ENCODE measurements at places on chromosomes 11 and 22. TPM values are rescaled to one million over a fixed set of nuclear protein-coding genes. Genes with fewer than 3 reads are reported as not detected.
A peak's percentile ranks its signal among the peaks of the same experiment; 100 is the strongest.

GRCh38 chr11:67371911-67372320, 1.5 kb downstream of the CLCF1 start:
- DNase-seq, result peak; percentile 49

- no peak for DNase-seq
These were observed 193.7 kb upstream of the NARS2 start for GRCh38 chr11:78768345-78768744.

YPEL1 gene
- 68.8 TPM for total RNA-seq

DNA sequence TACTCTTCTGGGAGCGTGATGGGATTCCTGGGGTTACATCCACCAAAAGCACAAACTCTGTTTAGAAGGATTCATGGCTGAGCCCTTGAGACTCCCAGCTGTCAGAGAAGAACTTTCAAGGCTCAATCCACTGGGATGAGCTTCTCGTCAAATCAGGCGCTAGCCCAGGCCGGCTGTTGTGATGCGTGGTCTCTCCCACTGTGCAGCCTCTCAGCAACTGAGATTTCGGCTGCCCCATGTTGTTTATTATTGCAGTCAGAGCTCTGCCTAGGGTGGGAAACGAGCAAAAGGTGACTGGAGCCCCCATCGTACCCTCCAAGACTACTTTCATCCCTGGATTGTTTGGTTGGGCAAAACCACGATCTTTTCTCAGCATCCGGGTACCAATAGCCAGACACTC, 251.6 kb downstream of the ETS1 start:
- DNase-seq, result no peak

ZNF215 gene
- total RNA-seq, result 0.80 TPM

DNA sequence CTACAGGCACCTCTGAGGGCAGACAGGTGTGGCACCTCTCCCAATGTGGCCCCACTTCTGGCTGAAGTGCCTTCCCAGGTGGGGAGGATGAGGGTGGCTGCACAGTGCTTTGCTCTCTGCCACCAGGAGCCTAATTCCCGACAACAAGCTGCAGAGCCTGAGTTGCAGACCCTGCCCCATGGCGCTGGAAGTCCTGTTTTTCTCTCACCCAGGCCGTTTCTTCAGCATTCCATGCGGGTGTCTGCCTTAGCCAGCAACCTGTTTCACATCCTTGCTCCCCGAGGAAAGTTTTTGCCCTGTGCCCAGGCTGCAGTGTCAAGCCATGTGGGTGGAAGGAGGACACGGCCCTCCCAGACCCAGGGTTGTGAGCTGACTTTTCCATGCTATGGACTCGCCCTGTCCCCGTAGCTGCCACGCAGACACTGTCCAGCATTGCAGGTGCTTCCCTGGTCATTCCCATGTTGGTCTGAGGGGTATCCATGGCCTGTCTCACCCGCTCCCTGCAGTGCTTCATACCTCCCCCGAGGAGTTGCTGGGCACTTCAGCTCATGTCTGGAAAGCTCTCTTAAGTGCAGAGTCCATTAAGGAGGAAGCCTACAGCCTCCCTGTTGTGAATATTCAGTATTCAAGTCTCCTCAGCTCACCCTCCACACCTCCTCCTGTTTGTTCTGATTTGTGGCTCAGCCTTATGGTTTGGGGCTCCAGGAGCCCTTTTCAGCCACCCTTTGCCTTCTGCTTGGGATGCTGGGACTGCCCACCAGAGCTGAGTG, 2.9 kb downstream of the DAGLA start:
- no peak for DNase-seq

HBG1 gene
- not detected for total RNA-seq

SCGB1C1 gene
- not detected for total RNA-seq

GRCh38 chr11:34542089-34542488, 28.5 kb upstream of the ELF5 start:
- no peak for DNase-seq

DNA sequence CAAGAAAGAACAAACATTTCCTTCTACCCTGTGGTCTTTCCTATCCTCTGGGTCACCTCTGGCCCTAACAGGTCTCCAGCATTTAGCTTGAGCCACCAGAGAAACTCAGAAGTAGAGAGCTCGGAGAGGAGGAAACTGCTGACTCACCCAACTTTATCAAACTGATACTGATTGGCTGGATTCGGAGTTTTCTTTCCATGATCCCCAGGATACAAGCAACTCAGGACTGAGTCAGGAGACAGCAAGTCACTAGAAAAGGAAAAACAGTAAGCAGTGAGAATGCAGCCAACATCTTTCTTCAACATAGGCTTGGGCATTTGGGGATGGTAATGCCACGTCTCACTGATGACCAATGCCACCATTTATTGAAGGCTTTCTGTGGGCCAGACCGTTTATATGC, 32.7 kb downstream of the THOC5 start:
- DNase-seq, result no peak

OR2AG2 gene
- not detected for total RNA-seq

GRCh38 chr11:46119352-46120216, 1.7 kb downstream of the PHF21A start:
- DNase-seq, result peak; percentile 89

DNA sequence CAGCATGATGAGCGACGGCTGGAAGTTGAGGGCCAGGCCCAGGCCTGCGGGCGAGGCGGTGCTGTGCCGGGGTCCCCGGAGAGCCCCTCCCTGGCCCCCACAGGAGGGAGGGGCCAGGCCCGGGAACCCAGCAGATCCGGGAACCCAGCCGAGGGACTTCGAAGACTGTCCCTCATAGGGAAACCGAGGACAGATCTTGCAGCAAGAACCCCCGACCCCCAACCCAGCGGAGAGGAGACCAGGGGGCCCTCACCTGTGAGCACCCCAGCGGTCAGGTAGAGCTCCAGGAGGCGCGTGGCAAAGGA, 2.4 kb downstream of the SLC16A8 start:
- no peak for DNase-seq

FREY1 gene
- 3.7 TPM for total RNA-seq

DNA sequence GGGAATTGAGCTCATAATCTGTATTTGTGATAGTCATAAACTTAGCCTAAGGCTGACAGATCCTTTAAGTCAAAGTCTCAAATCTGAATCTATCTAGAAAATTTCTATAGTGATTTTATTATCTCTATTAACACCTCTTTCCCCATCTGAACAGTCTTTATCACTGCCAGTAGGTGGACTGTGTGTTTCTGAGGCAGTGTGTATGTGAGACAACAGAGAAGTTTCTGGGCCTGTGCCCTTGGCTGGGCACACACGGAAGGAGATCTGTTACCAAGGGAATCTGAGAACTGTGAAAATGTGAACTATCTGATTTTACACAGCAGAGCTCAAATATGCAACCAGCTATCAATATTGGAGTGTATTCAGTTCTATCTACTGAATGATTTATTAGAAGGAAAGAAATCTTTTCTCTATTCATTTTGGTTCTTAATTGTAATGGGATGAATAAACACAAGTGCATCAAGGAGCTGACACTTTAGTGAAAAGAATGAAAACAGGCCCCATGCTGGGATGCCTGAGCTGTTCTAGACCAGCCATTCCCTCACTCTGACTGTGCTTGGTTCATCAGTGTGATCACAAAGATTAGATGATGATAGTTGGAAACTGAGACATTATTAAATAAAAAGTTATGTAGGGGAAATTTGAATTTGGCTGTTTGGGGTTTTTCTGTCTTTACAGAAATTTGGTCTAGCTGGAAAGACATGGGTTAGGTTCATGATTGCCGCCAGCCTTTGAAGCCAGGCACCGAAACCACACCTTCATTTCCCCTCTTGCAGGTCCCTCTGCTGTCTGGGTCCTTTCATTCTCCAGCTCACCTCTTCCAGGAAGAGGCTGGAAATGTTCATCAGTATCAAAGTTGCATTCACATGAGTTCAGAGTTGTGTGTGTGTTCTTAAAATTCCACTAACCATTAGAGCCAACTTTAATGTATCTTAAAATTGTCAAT, 68.1 kb downstream of the LIF start:
- DNase-seq, result no peak

GRCh38 chr11:92711926-92712325, 257.5 kb upstream of the MTNR1B start:
- DNase-seq, result no peak

DNA sequence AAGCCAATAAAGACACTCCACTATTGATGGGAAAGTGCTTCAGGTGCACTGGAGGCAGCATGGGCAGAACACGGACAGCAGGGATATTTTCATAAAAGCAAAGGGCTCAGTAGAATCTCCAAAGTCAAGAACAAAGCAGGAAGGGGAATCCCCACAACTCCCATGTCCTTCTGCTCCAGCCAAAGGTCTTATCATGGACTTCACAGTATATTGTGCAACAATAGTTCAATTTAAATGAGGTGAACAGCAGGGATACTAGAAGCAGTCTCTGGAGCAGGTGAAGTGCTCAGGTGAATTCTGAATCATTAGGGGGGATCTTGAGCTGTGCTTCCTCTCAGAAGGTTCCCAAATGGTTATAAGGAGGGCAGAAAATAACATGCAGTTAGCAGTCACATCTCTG, 6.6 kb upstream of the OR2D2 start:
- DNase-seq, result no peak

- no peak for DNase-seq
These were observed 21.0 kb downstream of the PPIL2 start for GRCh38 chr22:21686634-21687393.

DNA sequence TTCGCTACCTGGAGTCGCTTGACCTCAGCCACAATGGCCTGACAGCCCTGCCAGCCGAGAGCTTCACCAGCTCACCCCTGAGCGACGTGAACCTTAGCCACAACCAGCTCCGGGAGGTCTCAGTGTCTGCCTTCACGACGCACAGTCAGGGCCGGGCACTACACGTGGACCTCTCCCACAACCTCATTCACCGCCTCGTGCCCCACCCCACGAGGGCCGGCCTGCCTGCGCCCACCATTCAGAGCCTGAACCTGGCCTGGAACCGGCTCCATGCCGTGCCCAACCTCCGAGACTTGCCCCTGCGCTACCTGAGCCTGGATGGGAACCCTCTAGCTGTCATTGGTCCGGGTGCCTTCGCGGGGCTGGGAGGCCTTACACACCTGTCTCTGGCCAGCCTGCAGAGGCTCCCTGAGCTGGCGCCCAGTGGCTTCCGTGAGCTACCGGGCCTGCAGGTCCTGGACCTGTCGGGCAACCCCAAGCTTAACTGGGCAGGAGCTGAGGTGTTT, 12.8 kb downstream of the TSKU start:
- DNase-seq, result no peak

DNA sequence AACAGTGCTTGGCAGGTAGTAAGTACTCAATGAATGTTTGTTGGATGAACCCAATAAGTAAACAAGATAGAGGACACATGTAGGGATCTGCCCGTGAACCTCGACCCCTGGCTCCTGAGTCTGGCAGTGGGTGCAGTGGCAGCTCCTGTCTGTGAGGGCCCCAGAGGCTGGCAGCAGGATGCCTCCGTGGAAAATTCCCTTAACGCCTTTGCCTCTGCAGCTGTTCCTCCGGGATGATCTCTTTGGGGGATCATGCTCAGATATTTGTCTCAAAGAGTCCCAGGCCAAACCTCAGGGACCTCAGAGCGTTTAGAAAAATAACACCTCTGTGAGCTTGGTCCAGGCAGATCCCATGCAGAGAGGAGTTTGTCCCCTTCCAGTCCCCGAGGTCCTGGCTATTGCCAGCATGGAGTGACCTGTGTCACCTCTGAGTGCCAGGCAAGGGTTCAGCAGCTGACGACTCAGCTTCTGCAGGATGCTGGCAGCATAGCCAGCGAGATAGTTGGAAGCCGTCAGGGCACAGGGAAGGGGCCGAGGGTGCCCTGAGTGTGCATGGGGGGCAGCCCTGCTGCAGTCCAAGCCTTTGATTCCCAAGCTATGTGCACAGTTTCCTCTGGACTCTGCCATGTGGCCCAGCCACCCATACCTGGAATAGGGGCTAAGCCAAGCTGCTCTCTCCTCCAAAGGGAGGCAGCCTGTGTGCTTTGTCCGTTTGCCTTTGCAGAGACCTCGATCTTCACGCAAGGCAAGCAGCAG, 613 bp upstream of the MCHR1 start:
- DNase-seq, result no peak

DNA sequence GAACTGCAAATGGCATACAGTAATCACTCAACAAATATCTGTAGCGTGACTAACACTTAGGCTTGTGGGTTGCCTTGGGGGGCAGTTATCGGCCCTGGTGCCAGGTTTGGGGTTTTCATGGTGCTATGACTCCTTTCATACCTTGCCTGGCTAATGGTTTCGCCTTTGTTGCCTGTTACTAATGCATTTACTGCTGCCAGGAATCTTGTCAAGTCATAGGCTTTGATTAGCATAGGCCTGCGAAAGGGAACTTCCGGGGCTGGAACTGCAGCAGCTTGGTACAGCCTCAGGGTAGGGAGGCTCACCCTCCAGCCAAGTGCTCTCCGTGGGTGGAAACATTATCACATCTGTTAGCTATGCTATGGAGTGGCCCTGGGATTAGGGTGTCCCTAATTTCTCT, 13.2 kb downstream of the SLC25A18 start:
- no peak for DNase-seq

DNA sequence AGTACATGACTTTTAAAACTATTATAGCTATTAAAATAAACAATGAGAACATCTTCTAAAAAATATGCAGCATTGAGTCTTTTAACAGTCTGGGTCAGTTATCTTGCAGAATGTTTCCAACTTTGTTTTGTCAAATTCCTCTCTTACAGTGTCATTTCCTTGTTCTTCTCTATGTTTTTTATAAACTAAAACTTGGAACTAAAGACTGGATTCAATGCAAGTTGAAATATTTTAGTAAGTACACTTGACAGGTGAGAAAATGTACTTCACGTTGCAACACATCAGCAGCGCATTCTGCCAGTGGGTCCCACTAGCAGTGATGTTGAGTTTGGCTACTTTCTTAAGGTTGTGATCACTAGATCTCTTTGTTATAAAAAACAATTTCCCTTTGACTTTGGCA, 1407.6 kb upstream of the RAG2 start:
- no peak for DNase-seq

DNA sequence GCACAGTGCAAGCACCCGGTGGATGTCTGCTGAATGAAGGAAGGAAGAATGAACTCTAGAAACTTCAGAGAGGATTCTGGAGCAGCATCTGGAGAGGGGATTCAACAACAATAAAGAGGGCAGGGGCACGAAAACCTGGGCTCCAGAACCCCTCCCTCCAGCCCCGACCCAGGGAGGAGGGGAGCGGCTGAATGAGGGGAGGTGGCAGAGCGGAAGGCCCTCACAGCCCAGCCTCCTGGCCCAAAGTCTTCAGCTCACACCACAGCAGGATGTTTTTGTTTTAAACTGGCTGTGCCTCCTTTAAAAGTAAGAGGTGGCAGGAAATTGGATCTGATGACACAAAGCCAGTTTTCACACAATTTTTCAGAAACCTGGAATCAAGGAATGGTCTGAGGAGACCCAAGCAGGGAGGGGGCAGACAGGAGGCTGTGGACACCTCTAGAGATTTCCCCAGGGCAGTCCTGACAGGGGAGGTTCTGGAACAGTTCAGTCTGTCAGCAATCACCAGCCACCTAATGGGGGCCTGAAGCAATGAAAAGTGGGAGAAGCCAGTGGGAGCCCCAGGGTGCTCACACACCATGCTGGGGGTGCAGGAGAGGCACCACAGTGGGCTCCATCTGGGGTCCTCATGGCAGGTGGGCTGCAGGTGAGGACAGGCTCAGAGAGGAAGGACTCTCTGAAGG, 44.4 kb upstream of the TCF20 start:
- DNase-seq, result no peak

APOL5 gene
- not detected for total RNA-seq

XKR3 gene
- not detected for total RNA-seq

MISFA gene
- 3.5 TPM for total RNA-seq

All from natural killer cell (primary cell).